ENCODE measurements at places on chromosomes 4 and X.

- DNase-seq = no peak
Measured at GRCh38 chr4:150139297-150139865, 61.1 kb downstream of the DCLK2 start.

DNA sequence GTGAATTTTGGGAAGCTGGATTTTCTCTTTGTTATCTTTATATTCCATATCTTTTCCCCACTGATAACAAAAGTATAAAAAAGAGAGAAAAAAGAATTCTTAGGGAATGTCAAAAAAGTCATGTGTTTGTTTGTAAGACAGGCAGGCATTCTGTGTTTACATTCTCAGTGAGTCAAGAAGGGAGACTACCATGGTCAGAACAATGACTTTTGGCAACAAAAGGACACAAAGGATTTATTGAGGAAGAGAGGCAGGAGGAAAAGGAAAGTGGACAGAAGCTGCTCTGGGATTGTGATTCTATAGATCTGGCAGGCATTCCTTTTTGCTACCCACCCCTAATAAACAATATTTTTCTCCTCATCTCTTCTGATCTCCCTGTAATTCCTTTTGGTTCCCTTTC is 5.9 kb upstream of the ANK2 start:
- DNase-seq = no peak

- DNase-seq = peak; percentile 70
Measured at GRCh38 chr4:73257234-73257633, 1.4 kb downstream of the ANKRD17 start.

- no peak for DNase-seq
Measured at GRCh38 chrX:17081968-17082367, 135.5 kb downstream of the REPS2 start.

- no peak for DNase-seq
Measured at GRCh38 chr4:114691865-114692264, 93.3 kb downstream of the UGT8 start.

DNA sequence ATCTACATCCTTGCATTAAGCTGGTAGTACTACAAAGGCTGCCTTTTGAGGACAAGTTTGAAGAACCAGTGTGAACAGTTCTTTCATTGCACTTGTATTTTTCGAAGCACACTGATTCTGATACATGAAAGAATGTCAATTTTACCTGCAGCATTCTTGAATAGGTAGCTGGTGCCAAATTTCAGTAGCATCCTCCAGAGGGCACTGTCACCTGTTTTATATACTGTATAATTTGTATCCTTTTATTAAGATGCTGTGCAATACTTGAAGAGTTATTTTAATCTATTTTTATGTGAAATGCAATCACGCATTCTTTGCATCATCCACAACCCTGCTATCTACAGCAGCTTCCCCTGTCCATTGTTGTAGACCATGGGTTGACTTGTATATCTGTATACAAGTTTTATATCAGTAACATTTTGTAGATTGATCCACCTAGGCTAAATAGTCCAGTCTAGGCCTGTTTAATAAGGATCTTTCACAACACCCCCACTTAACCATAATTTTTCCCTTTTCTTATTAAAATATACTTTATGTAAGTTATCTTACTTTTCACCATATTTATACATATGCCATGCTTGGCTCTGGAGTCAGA is 325.7 kb downstream of the PCDH7 start:
- DNase-seq = no peak

DNA sequence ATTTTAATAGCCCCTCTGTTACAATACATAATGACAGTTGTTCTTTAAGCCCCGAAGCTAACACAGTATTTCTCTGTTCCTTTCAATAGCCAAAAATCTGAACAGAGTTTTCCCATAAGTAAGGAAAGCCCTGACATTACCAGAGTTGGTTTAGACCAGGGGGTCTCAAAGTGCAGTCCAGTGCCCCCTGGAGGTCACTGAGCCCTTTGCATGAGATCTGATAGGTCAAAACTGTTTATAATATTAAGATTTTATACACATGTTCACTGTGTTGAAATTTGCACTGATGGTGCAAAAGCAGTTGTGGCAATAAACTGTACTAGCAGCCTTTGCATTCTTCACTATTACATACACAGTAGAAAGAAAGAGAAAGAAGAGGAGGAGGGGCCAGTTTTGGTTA is 177.1 kb downstream of the SPANXN3 start:
- DNase-seq = no peak

DNA sequence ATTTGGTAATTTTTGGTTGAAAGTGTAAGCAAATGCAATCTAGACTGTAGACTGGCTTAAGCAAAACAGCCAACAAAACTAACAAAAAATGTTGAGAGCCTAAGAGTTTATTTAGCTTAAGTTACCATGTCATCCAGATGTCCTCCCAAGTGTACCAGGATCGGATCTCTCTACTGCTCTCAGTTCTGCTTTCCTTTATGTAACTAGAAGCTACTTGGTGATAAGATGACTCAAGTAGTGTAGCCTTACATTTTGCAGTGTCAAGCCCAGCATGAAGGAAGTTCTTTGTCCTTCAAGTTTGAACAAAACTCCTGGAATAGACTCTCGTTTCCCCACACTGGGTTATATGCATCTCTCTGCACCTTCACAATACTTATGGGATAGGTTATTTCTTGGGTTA is 1500.0 kb downstream of the STIM2 start:
- no peak for DNase-seq

DNA sequence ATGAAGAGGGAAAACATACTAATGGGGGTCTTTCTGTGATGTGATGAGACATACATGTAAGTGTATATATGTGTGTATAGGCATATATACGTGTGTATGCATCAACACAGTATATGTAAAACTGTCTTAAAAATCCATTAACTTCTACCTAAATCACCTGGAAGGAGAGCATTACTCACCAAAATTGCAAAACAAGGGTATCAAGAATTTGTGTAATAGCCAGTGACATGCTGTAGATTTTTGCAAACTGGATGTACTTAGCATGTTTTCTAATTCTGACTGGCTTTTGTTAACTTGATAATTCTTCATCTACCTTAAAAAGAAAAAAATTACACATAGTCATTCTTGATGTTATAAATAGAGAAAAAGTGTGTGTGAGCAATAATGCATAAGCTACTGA is 104.7 kb downstream of the PRRG1 start:
- no peak for DNase-seq
